ENCODE measurements at places on chromosomes 5 and 9.

- no peak for DNase-seq
Measured at GRCh38 chr9:81682797-81683196, 6.5 kb downstream of the TLE1 start.

DNA sequence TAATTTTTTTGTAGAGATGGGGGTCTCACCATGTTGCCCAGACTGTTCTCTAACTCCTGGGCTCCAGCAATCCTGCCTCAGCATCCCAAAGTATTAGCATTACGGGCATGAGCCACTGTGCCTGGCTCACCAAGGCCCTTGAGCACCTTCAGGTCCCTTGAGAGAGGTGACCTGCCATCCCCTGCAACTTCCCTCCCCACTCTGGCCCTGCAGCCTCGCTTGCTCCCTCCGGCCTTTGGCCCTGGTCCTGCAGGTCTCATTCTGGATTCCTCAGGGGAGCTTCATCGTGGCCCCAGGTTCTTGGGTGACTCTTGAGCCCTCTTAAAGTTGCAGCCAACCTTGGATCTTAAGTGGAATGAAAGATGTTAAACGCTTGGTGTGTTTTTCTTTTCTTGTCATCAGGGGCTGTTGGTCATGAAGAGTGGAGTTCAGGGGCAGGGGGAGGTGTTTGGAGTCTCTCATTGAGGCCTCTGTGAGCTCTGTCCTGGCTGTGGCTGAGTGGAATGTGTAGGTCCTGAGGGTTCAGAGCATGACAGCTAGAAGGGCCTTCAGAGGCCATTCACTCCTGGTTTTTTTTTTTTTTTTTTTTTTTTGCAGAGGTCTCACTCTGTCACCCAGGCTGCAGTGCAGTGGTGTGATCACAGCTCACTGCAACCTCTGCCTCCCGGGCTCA lies 33.0 kb downstream of the PPARGC1B start:
- no peak for DNase-seq

GRCh38 chr5:72812488-72812887 lies 4.0 kb upstream of the TNPO1 start:
- no peak for DNase-seq

DNA sequence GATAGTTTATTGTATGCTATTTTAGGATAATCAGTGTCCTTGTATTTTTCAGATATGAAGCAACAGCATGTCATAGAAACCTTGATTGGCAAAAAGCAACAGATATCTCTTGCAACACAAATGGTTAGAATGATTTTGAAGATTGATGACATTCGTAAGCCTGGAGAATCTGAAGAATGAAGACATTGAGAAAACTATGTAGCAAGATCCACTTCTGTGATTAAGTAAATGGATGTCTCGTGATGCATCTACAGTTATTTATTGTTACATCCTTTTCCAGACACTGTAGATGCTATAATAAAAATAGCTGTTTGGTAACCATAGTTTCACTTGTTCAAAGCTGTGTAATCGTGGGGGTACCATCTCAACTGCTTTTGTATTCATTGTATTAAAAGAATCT lies 14.5 kb downstream of the CCT5 start:
- no peak for DNase-seq

- no peak for DNase-seq
Measured at GRCh38 chr9:7533376-7534090, 266.0 kb downstream of the DMAC1 start.

GRCh38 chr5:404666-405241 lies 38.2 kb upstream of the EXOC3 start:
- DNase-seq: no peak

DNA sequence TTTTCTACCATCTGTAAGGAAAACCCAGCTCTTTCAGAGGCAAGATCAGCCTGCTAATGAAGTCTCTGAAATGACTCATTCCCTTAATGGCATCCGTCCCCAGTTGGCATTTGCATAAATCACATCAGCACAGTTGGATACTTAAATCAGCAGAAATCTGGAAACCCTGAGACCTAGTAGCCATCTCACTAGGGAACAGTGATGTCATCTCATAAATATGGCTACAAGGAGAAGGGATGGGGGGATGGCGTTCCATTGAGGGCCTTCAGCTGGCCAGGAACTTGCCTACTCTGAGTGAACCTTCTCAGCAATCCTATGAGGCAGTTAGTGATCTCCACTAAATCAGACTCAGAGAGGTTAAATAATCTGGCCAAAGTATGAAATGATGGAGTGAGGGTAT lies 81.8 kb downstream of the CMYA5 start:
- no peak for DNase-seq

DNA sequence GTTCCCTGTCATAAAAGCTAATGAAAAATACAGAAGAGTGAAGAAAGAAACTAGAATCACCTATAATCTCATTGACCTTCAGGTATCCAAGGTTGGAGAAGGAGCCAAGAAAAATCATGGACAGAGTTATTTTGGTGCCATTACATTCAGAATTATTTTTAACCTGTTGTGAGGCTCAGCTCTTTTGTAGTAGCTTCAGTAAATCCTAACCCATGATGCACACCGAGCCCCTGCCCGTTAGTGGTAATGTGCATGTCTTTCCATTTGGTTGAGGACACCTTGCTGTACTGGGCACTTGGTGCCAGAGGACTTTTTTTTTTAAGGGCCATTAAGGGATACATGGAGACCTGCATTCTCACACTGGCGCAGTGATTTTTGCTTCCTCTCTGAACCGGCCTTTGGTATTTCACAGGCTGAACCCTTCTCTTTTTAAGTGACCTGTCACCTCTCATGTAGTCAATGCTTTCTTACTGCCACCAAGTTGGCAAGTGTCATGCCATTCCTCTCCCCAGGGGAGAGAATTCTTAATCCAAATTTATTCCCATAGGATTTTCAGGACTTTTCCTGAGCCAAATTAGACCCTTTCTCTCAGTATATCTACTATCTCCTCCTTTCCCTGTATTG lies 125.6 kb downstream of the SMARCA2 start:
- DNase-seq: no peak

DNA sequence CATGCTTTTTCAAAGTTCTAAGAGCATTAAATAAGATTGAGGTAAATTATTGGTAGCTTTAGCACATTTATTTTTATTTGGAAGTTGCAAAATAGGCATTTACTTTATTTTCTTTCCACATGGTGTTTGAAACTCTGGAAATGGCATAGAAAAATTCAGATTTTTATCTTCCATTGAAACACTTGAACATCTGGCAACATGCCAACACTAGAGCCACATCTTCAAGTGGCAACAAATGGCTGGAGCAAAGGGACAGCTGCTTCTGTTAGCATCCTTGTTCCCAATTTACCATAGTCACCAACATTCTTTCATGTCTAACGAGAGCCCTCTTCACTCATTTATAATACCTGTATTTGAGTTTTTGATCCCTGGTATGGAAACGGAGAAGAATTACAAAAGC lies 539.9 kb downstream of the ZNF608 start:
- DNase-seq: peak; percentile 24

- DNase-seq: no peak
Measured at GRCh38 chr5:125422342-125422741, 675.9 kb upstream of the ZNF608 start.

GRCh38 chr9:121026260-121026691 lies 23.8 kb downstream of the C5 start:
- no peak for DNase-seq

GRCh38 chr9:61673247-61673646 lies 483.4 kb downstream of the SPATA31A7 start:
- no peak for DNase-seq

- no peak for DNase-seq
Measured at GRCh38 chr9:89527084-89527483, 29.2 kb upstream of the SEMA4D start.

GRCh38 chr9:98971915-98972223 lies 28.2 kb downstream of the COL15A1 start:
- no peak for DNase-seq
